Adrenal gland (tissue), 19 donors: ENCODE measurements at places on chromosomes 3 and 15. TPM values are rescaled to one million over a fixed set of nuclear protein-coding genes. Genes with fewer than 3 reads are reported as not detected.

CPN2 gene
- 4.0 TPM for polyA plus RNA-seq

CILP gene
- polyA plus RNA-seq: 0.68 TPM

KCNMB3 gene
- 4.4 TPM for polyA plus RNA-seq

C3orf52 gene
- 1.1 TPM for polyA plus RNA-seq

CCR9 gene
- polyA plus RNA-seq: not detected

EPHB3 gene
- polyA plus RNA-seq: 1.2 TPM

GPR27 gene
- 1.6 TPM for polyA plus RNA-seq

UCN2 gene
- polyA plus RNA-seq: not detected

CNTN6 gene
- polyA plus RNA-seq: 7.2 TPM

BAHD1 gene
- 30.8 TPM for polyA plus RNA-seq

RNU5B-1 gene
- polyA plus RNA-seq: not detected
